ENCODE measurements at places on chromosomes 5 and 9.
A peak's percentile ranks its signal among the peaks of the same experiment; 100 is the strongest.

- ATAC-seq = no peak
These were observed 3.5 kb downstream of the ELAVL2 start for GRCh38 chr9:23822261-23823169.

- no peak for ATAC-seq
These were observed 26.7 kb upstream of the RICTOR start for GRCh38 chr5:39100851-39101396.

- ATAC-seq = no peak
These were observed 1188.9 kb upstream of the C9orf72 start for GRCh38 chr9:28762167-28762566.

- no peak for ATAC-seq
These were observed 57.8 kb upstream of the SPINK5 start for GRCh38 chr5:148005788-148006520.

DNA sequence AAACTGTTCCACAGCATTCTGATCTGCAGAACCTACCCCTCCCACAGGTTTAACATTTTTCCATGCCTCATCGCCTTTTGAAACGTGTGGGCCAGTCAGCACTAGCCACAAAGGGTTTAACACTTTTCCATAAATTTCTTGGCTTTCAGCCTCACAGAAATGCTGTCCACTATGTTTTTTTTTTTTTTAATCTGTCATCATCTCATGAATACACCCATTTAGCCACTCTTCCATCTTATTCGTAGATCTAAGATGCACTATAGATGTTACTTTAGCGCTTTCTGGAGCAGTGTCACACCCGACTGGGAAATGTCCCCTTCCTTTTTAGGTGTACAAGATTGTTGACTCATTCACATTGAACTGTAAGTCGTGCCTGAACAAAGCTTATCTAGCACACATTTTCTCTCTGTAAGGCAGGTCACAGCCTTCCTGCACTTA lies 62.3 kb downstream of the GCNT1 start:
- peak; percentile 52 for ATAC-seq

- ATAC-seq = no peak
These were observed 45.1 kb downstream of the PDE8B start for GRCh38 chr5:77255617-77256016.

DNA sequence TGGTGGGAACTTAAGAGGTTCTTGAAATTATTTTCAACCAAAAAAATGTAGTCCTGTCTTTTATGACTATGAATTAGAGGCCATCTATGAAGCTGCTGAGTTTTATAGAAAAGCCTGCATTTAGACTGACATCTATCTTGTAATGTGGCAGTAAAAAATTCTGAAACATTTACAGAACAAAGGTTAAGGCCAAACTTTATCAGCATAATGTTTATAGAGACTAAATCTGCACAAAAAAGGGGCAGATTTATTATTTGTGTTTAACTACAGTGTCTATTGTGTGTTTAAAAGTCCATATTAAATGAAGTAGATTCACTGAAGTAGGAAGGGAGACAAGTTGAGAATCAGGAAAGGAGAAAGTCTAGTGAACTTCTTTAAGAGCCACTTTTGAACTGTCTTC lies 37.3 kb upstream of the ANKRD34B start:
- ATAC-seq = no peak

All from motor neuron (in vitro differentiated cells).